ENCODE measurements at places on chromosomes 7 and 10.

DNA sequence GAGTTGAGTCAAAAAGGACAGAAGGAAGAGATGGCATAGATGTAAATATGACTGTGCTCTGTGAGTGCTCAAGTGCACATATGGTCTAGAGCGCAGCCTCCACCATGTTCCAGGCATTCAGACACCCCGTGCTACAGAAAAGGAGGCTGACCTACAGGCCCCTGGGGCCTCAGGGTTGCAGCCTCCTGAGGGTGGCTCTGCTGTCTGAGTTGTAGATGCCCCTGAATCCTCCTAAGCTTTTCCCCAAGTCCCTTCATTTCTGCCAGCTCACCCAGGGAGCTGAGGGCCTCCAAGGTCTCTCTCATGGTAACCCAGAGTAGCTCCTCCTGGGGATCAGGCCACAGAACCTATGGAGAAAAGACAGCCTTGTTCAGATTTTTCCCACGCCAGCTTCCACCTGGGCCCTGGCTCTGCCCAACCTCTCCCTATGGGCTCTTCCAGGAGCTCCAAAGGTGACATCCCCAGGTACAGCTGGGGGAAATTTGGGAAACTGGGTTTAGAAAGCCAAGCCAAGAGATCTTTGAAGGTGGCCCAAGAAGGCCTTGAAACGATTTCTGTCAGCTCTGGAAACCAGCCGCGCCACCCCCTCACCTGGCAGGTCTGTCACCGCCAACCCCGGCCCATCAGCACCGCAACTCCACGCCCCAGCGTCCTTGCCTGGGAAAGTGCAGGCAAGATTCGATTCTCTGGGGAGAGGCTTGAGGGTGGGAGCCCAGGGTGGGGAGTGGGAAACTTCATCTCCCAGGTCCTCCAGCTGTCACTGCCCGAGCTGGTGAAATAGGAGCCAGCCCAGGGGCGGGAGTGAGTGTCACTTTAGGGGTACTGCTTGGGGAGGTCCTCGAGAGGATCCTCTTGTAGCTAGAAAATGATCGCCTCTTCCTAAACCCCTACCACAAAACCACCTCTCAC is 2.4 kb downstream of the ZNF467 start:
- no peak for DNase-seq

DNA sequence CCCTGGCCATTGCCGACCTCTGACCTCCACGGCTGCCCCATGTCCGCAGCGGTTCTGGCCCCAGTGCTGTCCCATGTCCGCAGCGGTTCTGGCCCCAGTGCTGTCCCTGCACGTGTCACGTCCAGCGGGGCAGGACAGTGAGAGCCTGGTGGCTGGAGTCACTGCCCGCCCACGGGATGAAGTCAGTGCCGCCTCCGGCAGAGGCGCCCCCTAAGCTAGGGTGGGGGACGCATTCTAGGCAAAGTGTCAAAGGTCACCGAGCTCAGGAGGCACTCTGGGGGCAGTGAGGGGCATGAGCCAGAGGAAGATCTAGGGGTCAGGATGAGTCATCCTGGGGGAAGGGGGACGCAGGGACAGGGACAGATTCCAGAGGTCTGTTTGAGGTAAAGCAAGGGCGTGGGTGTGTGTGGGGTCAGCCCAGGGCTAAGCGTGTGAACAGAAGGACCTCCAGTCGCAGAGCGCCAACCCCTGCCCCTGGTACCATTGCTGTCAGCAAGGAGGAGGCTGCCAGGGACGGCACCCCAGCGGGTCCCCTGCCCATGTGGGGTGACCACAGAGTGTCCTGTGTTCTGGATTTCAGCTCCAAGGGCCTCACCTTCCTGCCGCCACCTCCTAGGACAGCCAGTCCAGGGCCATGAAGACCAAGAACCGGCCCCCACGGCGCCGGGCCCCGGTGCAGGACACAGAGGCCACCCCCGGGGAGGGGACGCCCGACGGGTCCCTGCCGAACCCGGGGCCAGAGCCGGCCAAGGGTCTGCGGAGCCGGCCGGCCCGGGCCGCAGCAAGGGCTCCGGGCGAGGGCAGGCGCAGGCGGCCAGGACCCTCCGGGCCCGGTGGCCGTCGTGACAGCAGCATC is 665 bp downstream of the BHLHA15 start:
- DNase-seq = no peak

GRCh38 chr10:123236126-123236525 is 81.9 kb downstream of the BUB3 start:
- DNase-seq = no peak

- DNase-seq = no peak
Observed at GRCh38 chr7:139851770-139852481, 22.9 kb downstream of the TBXAS1 start.

DNA sequence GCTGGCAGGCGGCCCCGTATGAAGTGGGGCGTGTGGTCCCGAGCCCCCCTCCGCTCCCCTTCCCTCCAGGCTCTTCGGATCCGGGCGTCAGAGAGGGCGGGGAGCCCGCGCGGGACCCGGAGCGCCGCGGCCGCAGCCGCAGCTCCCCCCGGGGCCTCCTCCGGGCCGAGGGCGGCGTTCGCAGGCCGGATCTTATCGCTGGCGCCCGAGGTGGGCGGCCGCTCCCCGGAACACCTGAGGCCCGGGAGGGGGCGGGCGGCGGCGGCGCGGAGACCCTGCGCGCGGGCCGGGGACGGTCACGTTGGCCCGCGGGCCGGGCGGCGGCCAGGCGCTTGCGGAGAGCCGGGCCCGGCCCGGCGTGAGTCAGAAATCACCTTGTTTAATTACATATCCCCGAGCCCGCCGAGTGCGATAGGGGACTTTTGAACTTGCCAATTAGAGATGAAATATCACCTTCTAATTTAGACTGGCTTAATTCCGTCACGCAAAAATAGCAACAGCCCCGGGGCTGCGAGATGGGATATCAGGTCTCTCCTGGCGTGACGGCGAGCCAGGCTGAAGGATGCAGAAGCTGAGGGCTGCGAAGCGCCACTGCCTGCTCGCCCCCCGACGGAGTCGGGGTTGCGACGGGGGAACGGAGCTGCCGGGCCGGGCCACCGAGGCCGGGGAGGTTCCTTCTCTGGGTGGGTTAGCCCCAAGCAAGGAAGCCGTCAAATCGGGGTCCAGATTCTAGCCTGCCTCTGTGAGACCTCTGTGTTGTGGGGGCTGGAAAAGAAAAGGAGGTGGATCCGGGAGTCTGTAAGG is 43.4 kb downstream of the LDB3 start:
- DNase-seq = peak; percentile 18

GRCh38 chr10:60607372-60607771 is 170.9 kb upstream of the CDK1 start:
- no peak for DNase-seq

- no peak for DNase-seq
Observed at GRCh38 chr7:99559175-99559915, 903 bp downstream of the ZNF655 start.

DNA sequence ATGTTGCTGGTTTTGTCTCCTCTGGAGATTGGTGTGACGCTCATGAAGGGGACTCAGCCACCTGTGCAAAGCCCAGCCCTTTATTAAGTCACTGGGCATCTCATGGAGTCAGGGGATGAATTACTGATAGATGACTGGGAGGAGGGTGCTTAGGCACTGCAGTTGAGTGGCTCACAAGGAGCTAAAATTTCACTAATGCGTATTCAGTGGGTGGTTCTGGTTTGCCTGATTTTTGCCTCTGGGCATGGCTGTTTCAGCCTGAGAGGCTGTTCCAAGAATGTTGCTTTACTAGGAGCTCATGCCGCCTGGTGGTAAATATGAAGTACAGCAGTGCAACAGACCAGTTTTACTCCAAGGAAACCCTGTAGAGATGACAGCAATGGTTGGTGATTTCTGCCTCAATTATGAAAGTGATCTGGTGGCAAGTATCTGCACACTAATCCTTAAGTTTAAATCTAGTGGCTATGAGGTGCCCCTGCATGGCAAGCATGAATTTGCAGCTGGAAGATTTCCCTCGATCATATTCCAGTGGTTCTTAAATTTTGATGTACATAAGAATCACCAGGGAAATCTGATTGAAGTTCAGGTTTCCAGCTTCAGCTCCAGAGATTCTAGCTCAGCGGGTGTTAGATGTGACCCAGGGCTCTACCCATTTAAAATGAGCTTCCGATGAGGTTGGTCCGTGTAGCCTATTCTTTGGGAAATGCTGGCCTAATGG is 19.9 kb downstream of the ACTA2 start:
- no peak for DNase-seq

- no peak for DNase-seq
Observed at GRCh38 chr7:141949021-141949420, 2.2 kb upstream of the CLEC5A start.

GRCh38 chr10:123357421-123357930 is 203.3 kb downstream of the BUB3 start:
- no peak for DNase-seq

DNA sequence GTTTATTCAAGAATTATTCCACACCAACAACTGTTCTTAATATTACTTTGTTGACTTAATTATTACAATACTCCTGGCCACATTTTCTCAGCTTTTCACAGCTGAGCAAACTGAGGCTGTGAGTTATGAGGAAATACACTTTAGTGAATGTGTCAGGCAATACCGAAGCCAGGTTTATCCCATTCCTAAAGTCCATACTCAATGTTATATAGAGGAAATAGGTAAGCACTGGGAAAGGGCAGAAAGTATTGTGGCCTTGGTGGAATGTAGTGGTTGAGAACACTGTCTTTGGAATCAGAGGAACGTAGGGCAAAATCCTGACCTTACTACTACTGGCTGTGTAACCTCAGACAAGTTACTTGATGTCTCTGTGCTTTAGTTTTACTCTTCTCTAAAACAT is 110.8 kb downstream of the CD36 start:
- no peak for DNase-seq

- DNase-seq = no peak
Observed at GRCh38 chr10:35452847-35453246, 116.5 kb downstream of the CCNY start.

DNA sequence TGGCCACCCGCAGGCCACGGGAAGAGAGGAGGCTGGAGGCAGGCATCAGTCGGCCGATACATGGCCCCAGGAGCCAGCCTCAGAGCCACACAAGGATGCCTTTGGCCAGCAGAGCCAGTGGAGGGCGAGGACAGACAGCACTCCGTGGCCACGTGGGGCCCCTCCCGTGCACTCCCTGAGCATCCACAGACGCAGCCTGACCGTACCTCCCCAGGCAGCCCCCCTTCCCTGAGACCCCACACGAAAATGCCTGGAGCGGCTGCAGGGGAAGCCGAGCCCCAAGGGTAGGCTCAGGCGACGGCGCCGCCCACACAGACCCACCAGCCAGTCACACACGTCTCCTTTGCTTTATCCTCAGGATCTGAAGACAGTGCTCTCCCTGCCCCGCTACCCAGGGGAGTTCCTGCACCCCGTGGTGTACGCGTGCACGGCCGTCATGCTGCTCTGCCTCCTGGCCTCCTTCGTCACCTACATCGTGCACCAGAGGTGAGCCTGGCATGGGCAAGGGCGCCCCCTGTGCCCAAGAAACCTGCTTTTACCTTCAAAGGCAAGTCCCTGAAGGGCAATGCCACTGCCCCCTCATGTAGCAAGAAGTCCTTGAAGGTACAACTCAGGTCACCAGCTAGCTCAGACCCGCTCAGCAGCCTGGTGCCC is 9.0 kb downstream of the ADGRA1 start:
- no peak for DNase-seq

GRCh38 chr10:80684259-80684658 is 146.6 kb downstream of the SH2D4B start:
- no peak for DNase-seq

GRCh38 chr10:126536148-126536547 is 134.3 kb downstream of the C10orf90 start:
- DNase-seq = no peak

DNA sequence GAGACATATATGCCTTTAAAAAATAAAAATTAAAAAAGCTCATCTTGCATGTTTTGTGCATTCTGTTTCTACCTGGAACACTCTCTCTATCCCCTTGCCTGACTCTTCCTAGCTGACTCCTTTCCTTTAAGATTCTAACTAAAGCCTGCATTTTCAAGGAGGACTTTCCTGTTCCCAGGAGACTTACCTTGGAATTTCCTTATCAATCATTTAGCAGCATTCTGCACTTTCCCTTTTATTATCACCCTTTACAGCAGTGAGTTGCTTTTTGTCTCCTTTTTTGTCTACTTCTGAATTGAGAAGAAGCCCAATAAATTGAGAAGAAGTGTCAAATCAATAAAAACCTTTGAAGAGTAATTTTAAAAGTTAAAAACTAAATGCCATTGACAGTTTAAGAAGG is 142.2 kb upstream of the TMEM196 start:
- no peak for DNase-seq

DNA sequence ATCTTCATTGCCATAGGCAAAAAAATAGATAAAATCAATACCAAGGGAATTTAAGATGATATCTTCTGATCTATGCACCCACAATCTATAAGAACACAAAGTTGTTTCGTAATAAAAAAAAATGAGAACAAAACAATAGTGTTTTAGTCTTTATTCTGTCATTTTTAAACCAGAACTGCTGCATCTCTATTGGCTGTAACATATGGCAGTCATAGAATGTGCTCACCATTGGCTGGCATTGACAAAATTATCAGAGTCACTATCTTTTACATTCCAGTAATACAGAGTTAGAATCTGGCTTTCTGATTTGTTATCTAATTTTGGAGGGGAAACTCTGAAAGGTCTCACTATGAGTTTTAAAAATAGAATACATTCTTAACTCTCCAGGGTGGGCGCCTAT is 138.6 kb upstream of the CCDC6 start:
- no peak for DNase-seq

GRCh38 chr7:16212610-16213009 is 208.7 kb downstream of the CRPPA start:
- no peak for DNase-seq

GRCh38 chr10:25300073-25300472 is 125.3 kb downstream of the GPR158 start:
- no peak for DNase-seq
